Left renal pelvis (tissue), 4 donors: ENCODE measurements at places on chromosomes 5 and 9. TPM values are rescaled to one million over a fixed set of nuclear protein-coding genes. Genes with fewer than 3 reads are reported as not detected.
A peak's percentile ranks its signal among the peaks of the same experiment; 100 is the strongest.

- peak; percentile 58 for DNase-seq
Measured at GRCh38 chr9:120715389-120715924, 1.2 kb upstream of the MEGF9 start.

GRCh38 chr9:5449521-5450358, 602 bp upstream of the CD274 start:
- no peak for DNase-seq

DNA sequence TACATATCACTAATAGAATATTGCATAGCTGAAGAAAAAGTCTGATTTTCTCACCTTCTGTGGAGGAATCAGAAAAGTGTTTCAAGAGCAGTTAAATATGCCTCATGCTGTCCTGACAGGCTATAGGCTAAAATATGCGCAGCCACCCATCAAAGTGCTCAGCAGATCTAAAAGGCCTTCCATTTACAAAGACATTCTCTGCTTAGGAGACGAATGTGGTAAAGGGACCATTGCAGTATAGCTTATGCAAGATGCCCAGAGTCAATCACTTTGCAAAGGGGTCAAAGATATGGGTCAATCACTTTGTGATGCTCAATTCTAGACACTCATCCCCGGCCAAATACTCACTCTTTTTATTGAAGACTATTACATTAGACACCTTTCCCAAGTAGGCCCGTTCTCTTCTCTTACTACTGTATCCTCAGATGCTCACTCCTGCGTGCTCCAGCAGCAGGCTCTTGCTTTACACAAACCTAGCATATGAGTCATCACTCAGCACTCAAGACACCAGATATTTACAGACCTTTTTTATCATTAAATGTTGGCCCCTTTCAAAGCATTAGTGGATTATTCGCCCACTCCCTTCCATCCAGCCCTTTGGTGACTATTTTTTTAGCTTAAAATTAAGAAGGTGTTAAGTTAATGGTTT, 568.2 kb upstream of the CDH18 start:
- no peak for DNase-seq

DNA sequence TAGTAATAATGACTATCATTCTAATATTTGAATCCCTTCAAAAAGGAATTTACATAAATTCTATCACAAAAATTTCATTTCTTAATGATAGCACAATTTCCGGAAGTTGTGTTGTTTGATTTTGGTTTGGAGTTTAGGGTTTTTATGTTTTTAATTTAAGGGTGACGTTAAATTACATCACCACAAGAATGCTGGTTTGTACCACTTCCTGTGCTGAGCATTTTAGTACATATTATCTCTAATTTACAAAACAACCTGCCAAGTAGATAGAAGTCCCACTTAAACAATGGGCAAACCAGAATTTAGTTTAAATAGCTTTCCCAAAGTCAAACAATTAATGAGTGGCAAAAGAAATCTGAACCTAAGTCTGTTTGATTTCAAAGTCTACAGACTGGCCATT, 63.4 kb downstream of the DENND1A start:
- no peak for DNase-seq

GRCh38 chr5:135651156-135651555, 72.4 kb upstream of the CXCL14 start:
- DNase-seq: no peak

DNA sequence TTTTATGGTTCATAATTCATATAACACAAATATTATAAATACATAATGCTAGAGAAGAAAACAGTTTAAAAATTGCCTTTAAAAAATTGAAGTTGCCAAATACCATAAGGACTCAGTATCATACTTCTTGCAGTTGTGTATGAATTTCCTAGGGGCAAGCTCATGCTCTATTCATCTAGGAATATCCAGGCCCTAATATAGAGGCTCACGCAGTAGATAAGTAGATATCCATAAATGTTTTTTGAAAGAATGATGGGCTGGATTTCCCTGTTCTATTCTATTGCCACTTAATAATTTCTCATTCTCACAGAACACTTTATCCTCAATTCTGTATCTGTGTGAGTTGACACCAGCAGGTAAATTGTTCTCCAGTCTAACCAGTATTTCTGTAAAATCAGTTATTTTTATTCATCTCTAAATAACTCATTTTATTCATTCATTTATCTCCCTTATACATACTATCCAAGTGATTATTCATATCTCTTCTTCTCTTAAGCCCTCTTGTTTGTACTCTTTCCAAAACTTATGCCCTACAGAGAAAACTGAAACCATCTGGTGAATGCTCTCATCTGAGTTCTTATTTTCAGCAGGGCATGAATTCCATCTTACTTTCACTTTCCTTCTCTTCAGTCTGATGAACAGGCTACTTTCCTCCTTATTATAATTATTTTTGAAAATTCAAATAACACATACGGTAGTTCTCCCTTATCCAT, 97.1 kb downstream of the SLC44A1 start:
- no peak for DNase-seq

- DNase-seq: no peak
Measured at GRCh38 chr9:136799079-136799853, 3.1 kb downstream of the CCDC183 start.

DNA sequence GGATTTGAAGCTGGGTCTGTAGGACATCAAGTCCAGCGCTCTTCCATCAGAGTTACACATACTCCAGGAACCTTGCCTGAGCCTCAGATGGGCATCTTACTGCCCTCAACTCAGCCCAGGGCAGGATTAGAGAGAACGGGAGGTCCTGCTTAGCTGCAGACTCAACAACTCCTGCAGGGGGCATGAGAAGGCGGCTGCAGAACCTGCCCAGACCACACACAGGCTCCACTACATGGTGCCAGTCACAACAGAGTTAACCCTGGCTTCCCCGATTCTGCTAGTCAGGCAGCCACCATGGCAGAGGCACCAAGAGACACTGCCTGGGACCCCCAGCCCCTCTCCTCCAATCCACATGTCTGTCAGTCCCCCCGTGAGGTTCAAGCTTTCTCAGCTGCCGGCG, 23.9 kb upstream of the CPLX2 start:
- no peak for DNase-seq

Gene PCDHB11
- polyA plus RNA-seq: 4.9 TPM

Gene DCAF12
- polyA plus RNA-seq: 66.2 TPM

Gene CCDC180
- polyA plus RNA-seq: 9.3 TPM
